ENCODE measurements at places on chromosomes 6 and 20.

- DNase-seq: no peak
Observed at GRCh38 chr6:138521790-138522189, 22.5 kb upstream of the NHSL1 start.

DNA sequence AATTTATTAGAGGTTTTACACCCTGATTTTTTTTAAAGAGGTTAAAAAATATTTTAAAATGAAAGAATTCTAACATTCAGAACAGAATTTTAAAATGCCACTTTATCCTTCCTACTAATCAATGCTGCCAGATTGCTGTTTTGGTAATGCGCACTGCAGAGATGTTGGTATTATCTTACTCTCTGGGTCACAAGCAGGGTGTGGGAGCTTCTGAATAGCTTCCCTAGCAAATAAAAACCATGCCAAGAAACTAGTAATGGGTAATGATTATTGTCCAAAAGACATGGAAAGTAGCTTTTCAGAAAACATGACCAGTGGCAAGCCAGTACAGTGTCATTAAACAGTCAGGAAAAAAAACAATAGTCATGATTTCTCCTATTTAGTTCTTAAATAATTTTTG, 205.4 kb downstream of the TPBG start:
- DNase-seq: no peak

GRCh38 chr6:24448396-24448795, 41.0 kb downstream of the GPLD1 start:
- DNase-seq: no peak

DNA sequence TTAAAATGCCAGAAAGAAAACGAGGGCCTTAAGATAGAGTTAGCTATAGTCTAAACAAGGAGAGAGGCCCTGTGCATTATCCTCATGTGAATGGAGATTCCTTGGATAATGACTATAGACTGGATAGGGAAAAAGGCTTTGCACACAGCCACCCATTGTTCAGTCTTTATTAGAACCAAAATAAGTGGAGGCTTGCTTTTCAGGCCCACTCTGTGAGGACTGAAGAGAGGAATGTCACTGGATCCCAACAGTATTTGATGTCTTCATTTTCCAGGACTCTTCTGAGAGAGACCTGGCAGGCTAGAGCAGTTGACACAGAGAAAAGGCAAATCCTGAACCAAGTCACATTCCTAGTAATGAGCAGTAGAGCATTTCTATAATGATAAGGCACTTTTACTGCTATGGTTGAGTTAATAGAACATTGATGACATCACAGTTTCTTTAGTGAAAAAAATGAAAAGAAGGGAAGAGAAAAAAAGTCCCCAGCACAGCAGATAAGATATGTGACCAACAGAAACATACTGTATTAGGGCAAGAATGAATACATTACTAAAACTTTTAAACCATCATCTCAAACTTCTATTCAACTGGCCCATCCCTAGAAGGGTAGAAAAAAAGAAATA, 315.1 kb downstream of the EPHA7 start:
- DNase-seq: no peak

DNA sequence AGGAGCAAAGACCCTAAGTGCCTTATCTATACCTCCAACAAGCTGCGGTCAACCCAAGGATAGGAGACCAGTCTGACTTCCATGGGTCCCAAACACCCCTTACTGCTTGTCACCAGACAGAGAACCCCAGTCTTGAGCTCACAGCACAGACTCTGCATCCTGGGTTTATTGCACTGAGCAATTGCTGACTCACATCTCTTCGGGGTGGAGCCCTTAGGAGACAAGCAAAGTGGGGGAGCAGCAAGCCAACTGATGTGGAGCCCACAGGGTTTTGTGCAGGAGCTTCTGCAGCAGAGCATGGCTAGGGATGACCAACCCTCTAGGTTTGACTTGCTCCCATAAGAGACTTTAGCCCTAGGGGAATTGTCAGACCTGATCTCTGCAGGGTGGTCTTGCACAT, 38.6 kb upstream of the EYS start:
- DNase-seq: no peak

GRCh38 chr6:30720738-30721197, 616 bp downstream of the TUBB start:
- DNase-seq: no peak

GRCh38 chr20:48691523-48691922, 136.3 kb downstream of the PREX1 start:
- DNase-seq: no peak

DNA sequence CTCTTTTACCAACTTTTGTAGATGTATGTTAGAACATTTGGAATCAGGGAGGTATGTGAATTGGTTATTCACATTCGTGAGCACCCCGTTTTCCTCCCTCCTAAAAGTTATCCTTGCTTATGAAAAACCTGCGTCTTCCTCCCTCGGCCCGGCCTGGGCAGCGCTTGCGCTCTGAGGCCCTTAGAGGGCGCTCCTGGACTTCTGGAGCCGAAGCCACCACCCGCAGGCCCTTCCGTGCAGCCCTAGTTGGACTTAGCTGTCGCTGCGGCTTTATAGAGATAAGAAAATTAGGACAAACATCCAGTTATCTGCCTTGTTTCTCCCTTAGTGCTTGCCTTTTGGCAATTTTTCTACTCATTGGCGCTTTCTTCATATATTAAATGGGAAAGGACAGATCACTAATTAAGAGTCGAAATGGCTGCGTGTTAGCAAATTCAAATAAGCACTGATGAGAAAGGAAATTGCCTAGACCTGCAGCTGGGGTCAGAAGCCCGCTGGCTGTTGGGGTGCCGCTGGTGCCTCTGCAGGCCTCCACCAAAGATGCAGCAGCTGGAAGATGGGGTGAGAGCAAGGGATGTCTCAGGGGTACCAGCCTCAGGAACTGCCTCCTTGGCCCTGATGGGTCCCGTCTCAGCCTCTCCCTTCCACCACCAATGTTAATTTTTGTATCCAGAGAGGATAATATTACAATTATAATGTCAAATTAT, 5.2 kb downstream of the FNDC1 start:
- no peak for DNase-seq
